ENCODE measurements at places on chromosomes 11 and 22.

DNA sequence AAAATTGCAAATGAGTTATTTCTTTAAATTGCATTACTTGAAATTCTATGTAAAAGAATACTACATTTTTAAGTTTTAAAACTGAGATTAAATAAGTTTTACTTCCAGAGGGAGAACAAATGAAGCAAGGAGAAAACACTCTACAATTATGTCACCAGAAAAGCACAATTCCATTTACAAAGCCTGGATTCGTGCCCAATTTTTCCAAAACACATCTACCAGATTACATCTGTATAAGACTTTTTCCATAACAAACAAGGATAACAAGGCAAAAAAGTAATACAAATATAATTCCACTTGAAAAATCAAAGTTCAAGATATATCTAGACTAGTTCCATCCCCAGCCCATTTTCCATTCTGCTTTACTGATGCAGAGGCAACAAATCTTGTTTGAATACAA, 40.5 kb downstream of the MTMR2 start:
- DNase-seq: no peak

GRCh38 chr11:94310191-94310875, 6.0 kb downstream of the IZUMO1R start:
- DNase-seq: no peak

- no peak for DNase-seq
Observed at GRCh38 chr11:124717421-124717785, 22.3 kb upstream of the NRGN start.

- no peak for DNase-seq
Observed at GRCh38 chr11:94796863-94797262, 28.7 kb downstream of the AMOTL1 start.

DNA sequence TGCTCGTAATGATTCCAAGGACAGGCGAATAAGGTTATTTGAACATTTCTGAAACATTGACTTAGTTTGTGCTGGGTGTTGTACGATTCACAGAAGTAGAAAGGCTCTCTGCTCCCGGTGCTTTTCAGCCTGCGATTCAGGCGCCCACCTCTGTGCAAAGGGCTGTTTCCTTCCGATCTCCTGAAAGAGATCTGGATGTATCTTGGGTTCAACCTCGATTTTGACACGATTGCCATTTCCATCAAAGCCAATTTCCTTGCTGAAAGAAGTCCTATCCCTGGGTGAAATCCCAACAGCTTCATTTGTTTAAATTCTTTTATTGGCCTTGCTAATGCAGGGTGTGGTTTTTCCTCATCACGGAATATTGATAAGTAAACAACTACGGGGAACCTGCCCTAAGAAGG, 1.1 kb upstream of the ZC3H12C start:
- no peak for DNase-seq

DNA sequence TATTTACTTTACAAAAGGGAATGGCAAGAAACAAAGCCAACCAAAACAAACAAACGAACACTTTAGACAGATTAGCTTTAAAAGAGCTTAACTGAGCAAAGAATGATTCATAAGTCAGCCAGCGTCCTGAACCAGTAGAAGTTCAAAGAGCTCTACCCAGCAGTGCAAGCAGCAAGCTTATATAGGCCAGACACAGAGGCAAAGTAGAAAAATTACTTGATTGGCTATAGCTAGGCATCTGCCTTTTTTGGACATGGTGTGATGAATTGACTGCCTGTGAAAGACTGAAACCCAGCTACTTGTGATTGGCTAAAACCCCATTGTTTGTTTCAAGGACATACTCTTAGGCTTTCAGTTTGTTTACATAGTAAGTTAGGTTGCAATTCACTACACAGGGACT, 2120.0 kb upstream of the RAG2 start:
- no peak for DNase-seq

DNA sequence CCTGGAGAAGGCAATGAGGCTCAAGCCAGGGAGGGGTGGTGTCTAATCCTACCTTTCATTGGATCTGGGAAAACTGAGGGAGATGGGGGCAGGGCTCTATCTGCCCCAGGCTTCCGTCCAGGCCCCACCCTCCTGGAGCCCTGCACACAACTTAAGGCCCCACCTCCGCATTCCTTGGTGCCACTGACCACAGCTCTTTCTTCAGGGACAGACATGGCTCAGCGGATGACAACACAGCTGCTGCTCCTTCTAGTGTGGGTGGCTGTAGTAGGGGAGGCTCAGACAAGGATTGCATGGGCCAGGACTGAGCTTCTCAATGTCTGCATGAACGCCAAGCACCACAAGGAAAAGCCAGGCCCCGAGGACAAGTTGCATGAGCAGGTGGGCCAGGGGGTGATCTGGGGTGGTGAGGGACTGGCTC, at the start of gene FOLR1:
TSS of gene FOLR1 (plus strand) at position 180 of the 421 bp plus-strand sequence. CDS start at position 214, 34 bp downstream.
- DNase-seq: no peak

GRCh38 chr11:1274501-1274900, 34.9 kb downstream of the TOLLIP start:
- no peak for DNase-seq

GRCh38 chr11:29336727-29337575, 679.9 kb downstream of the KCNA4 start:
- no peak for DNase-seq

DNA sequence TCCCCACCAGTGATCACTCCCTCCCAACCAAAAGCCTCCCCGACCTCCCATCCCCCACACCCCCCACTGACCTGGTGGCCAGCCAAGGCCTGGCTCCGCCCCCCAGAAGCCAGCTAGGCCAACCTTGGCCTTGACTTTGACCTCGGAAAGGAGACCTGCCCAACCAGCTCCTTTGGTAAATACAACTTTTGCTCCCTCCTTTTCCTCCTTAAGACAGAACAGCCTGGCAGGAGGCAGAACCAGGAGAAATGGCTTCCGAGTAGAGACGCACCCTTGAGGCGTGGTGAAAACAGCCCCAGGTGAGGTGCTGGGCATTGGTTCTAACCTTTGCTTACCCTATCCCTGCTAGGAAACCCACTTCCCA, 27.0 kb downstream of the PLEKHA7 start:
- DNase-seq: no peak

DNA sequence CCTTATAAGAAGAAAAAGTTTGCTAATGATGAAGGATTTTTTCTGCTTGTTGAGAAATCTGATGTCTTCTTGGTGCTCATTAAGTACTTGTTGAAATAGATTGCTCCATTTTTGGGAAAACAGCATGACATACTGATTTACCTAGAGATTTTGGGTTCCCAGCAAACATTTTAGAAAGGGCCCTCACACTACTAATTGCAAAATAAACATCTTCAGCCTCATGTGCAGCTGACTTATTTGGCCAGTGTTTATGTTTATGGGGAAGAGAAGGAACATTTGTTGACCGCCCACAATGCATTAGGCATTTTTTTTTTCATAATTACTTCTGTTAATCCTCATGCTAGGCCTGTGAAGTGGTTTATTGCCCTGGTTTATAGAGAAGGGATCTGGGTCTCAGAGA, 40.1 kb downstream of the LDLRAD3 start:
- DNase-seq: no peak

- no peak for DNase-seq
Observed at GRCh38 chr22:22895776-22896445, 8.3 kb downstream of the IGLL5 start.

DNA sequence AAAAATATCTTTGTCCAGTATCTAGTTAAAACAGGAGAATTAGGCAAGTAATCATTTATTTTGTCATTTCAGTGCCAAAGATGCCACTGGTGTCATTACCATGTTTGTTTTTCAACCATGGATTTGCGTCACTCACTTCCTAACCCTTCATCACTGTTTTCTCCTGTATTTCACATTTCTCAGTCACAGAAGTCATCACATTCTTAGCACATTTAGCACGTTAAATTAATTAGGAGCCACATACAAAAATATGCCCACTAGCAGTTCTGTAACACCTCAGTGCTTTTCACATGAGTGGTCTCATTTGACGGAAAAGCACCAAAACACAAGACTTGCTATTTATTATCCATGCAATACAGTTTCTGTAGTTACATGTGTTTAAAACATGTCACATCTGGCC, 546.0 kb downstream of the METTL15 start:
- no peak for DNase-seq

DNA sequence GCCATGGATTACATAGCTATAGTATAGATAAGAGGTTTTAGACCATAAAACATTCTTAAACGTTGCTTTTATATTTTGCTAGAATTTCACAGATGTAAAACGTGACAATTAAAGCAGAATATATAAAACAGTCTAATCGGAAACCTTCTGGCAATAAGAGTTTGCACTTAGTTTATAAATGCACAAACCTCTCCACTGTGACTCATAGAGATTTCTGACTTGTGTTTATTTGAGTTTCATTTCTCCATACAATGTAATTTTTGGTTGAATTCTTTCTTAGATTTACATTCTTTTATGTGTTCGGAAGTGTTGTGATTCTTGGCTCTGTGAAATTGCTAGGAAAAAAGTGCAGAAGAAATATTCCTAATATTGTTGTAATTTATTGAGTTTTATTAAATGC, 288.7 kb upstream of the CTSC start:
- no peak for DNase-seq

DNA sequence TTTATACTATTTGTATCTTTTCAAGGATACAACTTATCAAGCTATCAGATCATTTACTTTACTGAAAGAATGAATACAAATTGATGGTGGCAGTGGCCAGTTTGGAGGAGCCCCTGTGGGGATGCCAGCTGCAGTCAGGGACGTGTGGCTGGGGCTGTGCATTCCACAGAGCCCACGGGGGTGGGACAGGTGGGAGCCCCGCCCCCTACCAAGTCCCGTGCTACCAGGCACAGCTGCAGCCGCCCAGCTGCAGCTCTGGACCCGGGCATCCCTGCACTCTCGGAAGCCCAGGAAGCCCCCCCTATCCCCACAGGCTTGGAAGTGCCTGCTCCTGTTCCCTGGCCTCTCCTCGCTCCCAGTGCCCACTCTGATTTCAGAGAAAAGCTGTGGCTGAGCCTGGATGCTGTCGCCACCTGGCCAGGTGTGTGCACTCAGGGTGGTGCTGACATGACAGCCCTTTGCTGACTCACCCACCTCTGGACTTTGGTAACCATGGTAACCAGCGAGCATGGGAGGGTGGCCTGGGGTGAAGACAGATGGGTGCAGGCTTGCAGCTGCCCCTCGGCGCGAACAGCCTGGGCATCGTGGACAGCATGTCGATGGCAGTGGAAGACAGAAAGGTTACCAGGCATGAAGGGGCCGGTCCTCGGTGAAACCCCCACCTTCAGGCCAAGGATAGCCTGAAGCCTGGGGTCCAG, 138.1 kb downstream of the SBF2 start:
- DNase-seq: no peak

DNA sequence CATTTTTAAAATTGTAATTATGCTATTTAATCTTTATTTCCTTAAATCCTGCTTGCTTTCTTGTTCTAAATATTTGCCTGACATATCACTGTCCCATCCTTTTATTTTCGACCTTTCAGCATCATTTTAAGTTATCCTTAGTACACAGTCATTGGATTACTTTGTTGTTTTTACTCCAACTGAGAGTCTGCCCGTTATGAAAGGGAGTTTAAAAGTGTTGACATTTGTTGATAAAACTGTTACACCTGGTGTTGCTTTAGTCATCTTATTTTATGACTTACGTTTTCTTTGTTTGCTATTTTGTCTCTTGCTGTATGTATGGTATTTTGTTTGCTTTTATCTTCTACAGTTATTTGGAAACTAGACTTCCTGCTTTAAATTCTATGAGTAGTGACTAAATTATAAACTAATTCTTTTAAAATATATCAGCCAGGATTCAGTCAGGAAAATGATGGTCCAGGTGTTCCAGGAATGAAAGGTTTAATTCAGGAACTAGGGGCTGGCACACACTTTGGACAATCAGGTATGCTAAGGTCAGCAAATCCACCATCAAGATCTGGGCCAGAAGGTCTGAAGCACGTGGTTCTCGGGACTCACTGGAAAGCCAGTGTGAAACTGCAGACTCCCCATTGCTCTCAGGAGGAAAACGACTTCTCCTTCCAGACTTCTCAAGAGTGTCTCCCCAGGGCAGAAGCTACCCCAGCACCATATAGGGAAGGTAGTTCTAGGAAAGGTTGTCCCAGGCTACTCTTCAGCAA, 86.0 kb downstream of the RASSF10 start:
- DNase-seq: no peak

DNA sequence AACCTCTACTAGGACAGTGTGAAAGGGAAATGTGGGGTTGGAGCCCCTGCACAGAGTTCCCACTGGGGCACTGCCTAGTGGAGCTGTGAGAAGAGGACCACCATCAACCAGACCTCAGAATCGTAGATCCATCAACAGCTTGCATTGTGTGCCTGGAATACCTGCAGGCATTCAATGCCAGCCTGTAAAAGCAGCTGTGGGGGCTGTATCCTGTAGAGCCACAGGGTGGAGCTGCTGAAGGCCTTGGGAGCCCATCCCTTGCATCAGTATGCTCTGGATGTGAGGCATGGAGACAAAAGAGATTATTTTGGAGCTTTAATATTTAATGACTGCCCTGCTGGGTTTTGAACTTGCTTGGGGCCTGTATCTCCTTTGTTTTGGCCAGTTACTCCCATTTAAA, 46.3 kb downstream of the PGR start:
- DNase-seq: no peak

DNA sequence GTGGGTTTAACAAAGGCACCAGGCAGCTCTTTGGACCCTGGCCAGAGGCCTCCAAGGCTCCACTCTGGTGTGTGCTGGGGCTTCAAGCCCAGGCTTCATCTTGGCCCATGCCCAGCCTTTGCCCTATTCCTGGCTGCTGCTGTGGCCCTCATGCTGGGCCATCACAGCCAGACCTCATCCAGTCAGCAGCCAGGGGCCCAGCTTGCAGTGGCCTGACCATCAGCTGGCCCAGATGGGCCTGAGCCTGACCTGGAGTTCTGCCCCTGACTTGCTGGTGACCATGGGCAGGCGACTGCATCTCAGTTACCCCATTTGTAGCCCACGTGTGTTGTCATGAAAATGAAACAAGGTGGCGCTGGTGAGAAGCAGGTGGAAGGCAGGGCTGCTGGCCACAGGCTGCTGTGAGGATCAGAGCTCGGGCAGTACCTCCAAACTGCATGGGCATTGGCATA, 76.1 kb downstream of the MED15 start:
- no peak for DNase-seq

GRCh38 chr22:40233886-40234285, 56.2 kb downstream of the TNRC6B start:
- no peak for DNase-seq

DNA sequence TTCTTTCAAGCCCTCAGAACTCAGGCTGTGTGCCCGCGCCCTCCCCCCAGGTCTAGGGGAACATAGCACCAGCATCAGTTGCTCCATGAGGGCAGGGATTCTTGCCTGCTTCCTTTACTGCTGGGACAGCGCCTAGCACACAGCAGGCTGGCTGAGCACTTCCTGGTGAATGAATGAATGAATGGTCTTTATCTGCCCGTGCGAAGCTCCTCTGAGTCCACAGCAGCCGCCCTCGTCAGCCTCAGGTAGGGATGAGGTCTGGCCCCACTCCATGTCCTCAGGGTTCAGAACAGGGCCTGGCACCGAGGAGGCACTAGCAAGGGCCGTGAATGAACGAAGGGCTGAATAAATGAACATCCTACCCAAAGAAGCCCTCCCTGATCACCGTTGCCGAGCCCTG, 27.3 kb downstream of the ARRB1 start:
- DNase-seq: no peak

DNA sequence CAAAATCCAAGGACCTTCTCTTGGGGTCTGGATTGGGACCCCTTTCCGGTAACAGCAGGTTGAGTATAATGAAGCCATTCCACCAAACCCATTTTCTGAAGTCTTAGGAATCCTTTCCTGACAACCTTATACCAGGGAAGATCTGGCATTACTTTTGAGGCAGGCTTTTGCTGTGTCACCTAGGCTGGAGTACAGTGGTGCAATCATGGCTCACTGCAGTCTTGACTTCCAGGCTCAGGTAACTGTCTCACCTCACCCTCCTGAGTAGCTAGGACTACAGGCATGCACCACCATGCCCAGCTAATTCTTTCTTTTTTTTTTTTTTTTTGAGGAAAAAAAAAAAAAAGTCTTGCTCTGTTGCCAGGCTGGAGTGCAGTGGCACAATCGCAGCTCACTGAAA, 55.8 kb upstream of the TREH start:
- DNase-seq: no peak
